Lower leg skin (tissue), 4 donors: ENCODE measurements at places on chromosomes 16 and 17.
A peak's percentile ranks its signal among the peaks of the same experiment; 100 is the strongest.

DNA sequence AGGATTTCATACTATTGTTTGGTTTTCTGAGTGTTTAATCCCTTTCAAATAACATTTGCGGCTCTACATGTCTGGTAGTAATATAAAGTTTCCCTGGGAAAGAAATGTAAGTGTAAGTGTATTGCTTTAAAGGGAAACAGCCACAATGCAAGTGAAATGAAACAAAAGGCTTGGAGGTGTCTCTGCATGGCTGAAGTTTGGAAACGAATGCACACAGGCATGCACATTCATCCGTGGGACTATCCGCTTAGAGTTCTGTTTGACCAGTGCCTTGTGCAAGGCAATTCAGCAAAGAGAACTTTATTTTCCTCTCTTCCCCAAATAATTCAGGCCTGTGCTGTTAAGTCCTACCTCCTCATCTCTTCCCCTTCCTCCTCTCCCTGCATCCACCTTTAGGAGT lies 56.1 kb upstream of the MRTFB start:
- peak; percentile 28 for DNase-seq

DNA sequence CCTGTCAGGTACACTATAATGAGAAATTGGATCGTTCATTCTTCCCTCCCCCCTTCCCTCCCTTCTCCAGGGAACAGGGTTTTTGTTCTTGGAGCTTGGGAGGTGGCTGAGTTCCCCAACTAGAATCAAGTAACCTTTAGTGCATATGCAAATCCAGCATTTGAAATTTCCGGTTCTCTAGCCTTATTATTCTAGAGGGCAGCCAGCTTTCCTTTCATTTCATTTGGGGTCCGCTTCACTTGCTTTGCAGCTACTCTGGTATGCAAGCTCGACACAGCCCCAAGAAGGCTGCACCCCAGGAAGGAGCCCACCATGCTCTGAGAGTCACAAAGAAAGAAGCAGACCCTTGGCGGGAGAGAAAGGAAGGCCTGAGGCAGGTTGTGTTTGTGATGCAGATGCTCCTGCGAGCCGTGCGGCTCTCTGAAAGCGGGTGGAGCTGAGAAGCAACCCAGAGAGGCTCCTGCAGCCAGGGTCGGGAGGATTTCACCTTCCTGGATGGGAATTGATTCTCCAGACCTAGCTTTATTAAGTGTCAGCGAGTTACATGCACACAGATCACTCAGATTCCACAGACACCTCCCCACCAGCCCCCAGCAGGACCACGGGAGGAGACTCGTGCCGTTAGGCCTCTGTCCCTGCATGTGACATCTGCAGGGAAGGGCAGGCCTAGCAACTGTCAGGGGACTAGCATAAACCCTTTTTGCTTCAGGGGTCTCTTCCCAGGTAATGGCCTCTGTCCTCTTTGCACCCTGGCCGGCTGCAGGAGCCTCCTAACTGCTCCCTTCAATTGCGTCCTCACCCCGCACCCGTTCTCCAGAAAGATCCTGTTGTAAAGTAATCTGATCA lies 34.5 kb downstream of the PMM2 start:
- DNase-seq: no peak

GRCh38 chr16:67442581-67443255 lies 11.8 kb downstream of the HSD11B2 start:
- no peak for DNase-seq

GRCh38 chr17:73466704-73467433 lies 155.1 kb upstream of the CDC42EP4 start:
- no peak for DNase-seq

DNA sequence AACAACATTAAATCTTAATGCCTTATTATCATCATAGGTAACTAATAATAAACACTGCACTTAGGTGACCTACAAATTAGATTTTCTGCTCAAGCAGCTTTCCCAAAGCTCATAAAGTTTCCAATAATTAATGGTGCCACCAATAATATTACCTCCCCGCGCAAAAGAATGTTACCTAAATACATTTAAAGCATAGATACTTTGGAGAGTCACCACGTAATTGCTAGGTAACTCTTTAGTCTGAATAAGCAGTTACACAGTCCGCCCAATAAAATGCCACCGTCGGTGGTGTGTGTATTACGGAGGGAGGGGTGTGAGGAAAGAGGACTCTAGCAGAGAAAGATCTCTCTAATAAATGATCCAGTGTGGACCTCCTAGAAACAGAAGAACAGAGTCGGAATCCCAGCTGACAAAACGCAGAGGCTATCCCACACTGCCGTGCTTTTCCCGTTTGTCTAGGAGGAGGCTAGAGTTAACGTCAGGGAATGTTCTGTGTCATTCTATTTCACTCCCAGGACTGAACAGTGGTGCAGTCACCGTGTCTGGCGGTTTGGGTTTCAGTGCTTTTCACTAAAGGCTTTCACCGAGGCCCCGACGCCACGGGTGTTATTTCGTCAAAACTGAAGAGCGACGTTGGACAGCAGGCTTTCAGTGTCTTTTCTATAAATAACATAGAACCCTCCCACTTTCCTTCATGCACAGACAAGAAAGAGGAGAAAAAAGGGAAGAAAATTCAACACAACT lies 630 bp downstream of the RNFT1 start:
- DNase-seq: no peak

GRCh38 chr16:19102187-19102872 lies 11.4 kb upstream of the ITPRIPL2 start:
- no peak for DNase-seq

DNA sequence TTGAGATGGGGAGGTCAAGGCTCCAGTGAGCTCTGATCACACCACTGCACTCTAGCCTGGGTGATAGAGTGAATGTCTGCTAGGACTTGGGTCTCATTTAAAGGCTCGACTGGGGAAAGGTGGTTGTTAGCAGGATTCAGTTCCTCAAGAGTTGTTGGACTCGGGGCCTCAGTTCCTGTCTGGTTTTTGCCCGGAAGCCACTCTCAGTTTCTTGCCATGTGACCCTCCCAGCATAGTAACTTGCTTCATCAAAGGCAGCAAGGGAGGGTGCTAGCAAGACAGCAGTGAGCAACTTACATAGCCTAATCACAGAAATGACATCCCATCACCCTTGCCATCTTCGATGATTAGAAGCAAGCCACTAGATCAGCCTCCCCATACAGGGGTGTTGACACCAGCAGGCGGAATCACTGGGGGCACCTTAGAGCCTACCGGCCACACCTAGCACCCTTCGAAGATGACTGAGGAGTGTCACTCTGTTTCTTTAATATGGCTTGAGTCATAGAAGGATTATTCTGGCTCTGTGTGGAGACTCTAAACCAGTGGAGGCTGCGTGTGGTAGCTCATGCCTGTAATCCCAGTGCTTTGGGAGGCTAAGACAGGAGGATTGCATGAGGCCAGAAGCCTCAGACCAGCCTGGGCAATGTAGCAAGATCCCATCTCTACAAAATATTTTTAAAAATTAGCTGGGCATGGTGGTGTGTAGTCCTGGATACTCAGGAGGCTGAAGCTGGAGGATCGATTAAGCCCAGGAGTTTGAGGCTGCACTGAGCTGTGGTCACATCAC lies 13.2 kb upstream of the SCNN1B start:
- no peak for DNase-seq

DNA sequence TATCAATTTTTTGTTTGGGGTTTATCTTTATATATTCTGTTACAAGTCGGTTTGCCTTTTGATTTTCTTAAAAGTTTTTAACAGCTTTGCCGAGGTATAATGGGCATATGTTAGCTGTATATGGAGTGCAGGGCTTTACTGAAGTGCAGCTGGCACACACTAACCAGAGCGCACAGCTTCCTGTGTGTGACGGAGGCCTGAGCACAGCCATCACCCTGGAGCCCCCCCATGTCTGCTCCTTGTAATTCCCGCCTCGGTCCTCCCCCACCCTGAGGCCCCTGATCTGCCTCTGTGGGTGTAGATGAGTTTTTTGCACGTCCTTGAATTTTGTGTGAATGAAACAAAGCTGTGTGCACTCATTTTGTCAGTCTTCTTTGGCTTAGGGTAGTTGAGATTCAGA lies 60.1 kb upstream of the ZNF750 start:
- no peak for DNase-seq

DNA sequence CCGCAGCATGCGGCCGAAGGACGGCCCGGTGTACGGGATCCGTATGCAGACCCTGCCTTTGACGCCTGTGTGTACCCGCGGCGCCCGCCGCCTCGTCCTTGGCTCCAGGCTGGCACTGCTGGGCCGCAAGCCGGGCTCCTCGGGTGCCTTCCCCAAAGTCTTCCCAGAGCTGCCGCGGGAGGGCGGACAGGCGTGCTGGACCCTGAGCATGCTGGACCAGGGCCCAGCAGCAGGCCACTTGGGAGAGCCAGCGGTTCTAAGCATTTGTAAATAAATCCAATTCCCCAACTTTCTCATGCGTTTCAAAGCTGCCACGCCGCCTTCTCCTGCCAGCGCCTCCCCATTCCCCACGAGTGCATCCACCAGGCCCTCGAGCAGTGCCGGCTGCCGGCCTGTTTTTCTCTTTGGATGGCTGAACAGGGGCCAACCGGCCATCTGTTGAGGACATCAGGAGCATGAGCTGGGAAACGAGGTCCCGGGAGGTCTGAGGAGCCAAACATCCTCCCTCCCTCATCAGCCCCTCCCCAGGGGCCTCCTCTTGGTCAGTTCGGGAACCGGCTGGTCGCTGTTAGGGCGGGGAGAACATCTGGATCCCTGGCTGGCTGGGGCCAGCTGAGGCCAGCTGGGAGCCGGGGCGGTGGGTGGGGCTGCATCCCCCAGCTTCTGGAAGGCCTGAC lies 20.5 kb upstream of the PABPN1L start:
- no peak for DNase-seq

DNA sequence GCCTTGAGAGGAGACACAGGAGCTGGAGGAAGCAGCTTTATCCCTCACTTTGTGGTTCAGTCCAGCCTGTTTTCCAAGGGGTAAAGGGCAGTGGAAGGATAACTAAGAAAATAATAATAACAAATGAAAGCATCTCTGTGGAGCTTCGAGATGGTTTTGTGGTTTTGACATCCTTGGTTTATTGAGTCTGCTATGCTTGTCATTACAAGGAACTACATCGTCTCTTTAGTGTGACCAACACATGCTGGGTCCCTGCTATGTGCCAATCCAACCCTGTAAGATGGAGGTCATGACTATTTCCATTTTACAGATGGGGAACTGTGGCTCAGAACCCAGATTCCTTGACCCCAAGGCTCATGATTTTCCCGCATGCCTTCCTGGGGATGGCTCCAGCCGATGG lies 124.8 kb downstream of the MRM1 start:
- DNase-seq: no peak

- DNase-seq: no peak
These were observed 20.8 kb downstream of the FANCA start for GRCh38 chr16:89795676-89796075.

GRCh38 chr17:17919169-17920107 lies 52.8 kb downstream of the TOM1L2 start:
- DNase-seq: peak; percentile 92

GRCh38 chr17:67260170-67260987 lies 15.4 kb upstream of the HELZ start:
- peak; percentile 74 for DNase-seq

GRCh38 chr16:16048904-16049582 lies 99.6 kb downstream of the ABCC1 start:
- DNase-seq: no peak

- DNase-seq: no peak
These were observed 2.2 kb downstream of the TIMP2 start for GRCh38 chr17:78922816-78923498.

DNA sequence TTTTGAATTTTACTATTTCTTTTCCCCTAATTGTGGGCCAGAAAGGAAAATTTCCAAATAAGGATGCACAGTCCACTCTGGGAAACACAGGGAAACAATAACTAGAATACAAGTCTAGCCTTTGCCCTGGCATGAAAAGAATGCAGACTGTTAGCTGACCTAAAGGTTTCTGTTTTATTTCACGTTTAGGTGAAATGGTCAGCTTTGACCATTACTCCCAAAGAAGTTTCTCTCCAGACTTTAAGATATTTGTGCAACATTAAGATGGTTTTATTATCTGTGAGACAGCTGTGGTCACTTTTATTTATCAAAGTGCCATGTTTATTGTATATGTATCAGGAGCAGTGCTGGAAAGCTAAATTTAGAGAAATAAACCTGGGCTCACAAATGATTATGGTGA lies 163.9 kb downstream of the SPECC1 start:
- DNase-seq: no peak

- DNase-seq: no peak
These were observed 90.2 kb upstream of the CCL2 start for GRCh38 chr17:34164837-34165236.

DNA sequence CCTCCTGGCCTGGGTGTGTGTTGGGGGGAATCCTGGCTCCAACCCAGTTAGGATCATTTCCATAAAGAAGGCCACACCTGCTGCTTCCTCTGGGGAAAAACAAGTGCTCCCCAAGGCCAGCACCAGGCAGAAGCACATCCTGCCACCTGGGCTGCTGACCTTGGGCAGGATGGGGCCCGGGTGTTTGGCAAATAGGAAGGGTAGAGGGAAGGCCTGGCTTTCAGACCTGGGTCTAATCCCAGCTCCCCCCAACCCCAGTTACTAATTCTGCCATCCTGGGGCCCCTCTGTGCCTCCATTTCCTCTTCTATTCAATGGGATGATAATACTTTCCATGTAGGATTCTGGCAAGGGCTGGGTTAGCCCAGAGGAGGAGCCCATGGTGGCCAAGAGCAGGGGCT lies 3.0 kb upstream of the NLRC5 start:
- no peak for DNase-seq

DNA sequence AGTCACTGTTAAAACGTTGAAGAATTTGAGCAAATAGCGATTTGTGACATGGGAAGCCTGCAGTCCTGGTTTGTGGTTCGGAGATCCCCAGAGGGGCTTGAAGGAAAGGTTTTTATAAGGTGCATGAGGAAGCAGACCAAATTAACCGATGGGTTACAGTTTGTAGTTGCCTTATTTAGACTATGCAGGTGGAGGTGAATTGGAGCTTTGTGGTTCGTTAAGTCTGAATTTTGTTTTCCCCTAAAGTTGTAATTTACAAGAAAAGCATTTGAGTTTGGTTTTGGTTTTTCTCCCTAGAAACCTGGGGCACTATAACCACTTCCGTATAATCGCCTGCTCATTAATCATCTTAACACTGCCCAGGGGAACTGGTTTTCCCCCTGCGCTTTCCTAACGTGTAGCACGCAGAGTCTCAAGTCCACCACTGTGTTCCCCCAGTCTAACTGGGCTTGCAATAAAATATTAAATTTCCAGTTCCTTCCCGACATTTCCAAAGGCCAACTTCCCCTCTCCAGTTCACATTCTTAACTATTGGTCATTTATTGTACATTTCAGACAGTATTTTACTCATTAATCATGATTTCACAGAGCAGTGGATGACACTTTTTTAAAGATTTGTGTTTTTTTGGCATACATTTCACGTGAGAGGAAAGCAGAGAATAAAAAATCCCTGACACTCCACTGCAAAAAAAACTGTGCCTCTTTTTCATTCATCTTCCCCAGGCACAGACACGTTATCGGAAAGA lies 932 bp downstream of the ZNF267 start:
- DNase-seq: no peak

GRCh38 chr17:62920300-62920699 lies 45.7 kb upstream of the TANC2 start:
- no peak for DNase-seq

DNA sequence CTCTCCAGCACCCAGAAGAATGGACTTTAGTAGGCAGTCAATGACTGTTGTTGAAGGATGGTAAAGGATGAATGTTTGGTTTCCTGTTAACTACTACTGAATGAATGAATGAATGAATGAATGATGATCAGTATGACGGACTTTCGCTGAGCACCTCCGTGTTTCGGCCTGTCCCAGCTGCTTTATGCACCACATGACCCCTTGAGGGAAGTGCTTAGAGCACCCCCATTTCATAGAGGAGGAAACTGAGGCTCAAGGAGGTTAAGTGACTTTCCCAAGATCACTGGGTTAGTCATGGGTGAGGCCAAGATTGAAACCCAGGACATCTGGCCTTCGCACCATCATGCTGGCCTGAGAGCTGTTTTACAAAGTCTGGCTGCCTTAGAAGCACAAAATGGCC lies 6.8 kb downstream of the KCNG4 start:
- no peak for DNase-seq
